Inflammatory macrophage treated with lipopolysaccharide for 4 hours (primary cell): ENCODE measurements at places on chromosomes 12 and 14.
A peak's percentile ranks its signal among the peaks of the same experiment; 100 is the strongest.

DNA sequence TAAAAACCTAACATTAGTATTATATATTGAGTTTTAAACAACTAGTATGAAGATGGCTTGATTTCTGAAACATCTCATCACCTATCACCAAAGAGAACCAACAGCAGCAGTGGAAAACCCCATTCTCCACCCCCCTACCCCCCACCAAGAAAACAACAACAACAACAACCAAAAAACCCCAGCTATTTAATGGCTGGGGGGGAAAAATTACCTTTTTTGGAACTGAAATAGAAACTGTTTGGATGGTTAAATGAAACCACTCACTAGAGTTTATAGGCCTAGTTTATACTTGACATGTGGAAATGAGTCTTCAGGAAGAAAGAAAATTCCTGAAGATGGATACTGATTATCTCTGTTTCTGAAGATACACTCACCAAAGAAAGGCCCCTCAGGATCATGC, 30.3 kb downstream of the PPP2R5E start:
- no peak for DNase-seq

- DNase-seq: no peak
These were observed 48.6 kb downstream of the PPP1R36 start for GRCh38 chr14:64598404-64598803.

GRCh38 chr14:95290871-95291431, 28.8 kb downstream of the CLMN start:
- no peak for DNase-seq

DNA sequence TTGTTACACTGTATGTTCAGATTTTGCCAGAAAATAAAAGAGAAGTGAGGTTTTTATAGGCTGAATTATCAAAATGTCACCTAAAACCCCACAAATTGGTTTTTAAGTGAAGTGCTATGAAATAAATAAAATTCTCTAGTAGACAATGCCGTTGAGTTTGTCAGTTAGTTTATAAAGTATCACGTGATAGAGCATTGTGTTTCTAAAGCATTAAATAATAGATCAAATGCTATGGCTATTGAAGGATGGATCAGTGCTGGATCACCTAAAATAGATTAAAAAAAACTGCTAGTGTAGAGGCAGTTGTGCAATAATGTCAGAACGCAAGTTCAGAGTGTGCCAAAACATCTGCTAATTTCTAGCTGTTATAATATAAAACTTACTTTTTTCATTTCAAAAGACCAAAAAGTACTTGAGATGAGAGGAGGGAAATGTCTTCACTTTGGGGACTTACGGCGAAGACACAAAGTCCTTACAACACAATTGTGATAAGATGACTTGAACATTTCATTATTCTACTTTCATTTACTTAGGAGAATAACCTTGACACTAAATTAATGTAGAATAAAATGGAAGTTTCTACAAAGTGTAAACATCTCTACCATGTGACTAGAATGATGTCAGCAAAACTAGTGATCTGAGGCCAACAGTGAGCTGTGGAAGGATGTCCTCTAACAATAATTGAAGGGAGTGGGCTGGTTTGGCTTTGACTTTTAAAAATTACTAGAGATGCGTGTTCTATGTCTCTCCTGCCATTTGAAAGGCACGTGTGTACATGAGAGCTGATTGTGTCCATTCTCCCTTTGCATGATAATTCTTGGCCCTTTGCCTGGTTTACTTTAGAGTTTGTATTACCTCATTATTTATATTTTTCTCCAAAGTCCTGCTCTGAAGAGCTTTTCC, 154.4 kb upstream of the PDE3A start:
- DNase-seq: peak; percentile 7

DNA sequence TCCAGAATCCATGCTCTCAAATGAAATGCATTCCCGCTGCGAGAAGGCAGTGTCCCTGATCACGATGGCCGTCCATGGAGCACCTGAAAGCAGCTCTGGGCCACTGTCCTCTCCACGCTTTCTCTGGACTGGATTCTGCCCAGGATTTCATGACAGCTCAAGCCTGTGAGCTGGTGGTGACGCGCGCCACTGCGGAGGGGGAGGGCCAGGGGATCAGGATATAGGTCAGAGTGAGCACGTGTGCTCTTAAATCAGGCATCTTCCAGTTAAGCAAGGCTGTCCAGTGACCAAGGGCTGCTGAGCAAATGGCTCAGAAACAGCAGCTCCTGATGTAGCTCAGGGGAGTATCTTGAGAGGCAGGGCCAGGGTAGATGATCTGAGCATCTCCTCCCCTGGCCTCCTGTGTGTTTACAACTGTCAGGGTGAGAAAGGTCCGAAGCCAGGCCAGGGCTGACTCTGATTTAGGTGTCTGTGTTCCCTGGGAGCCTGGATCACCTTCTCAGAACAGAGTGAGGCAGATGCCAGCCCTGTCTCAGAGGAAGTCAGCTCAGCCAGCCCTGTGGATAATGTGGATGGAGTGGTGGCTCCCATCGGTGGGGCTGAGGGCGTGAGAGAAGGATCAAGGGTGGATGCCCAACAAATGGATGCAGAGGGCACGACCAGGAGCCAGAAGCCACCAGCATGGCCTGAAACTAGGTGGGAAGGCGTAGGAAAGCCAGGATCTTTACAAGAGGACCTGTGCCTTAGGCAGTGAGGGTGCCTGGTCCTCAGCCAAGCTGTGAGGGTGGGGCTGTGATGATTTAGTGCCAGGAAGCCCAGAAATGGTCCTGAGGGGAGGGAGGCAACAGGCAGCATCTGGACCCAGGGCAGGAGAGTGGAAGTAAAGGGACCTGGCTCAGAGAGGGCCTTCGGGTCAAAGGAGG, 55.3 kb downstream of the ELK3 start:
- no peak for DNase-seq

DNA sequence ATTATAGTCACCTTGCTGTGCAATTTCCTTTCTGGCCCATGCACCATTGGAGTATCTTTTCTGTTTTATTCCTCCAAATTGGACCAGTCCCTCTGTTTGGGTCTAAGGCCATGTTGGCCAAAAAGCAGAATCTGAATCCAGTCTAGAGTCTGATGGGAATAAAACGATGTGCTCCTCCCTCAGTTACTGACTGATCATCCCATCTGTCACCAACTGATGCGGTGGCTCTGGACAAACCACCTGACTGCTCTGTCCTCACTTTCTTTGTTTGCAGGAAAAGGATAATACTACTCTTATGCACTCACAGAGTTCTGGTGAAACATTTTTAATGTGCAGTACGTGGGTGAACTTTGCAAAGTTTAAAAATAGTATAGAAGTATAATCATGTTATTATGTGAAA, 120.2 kb upstream of the HIF1A start:
- DNase-seq: no peak

- DNase-seq: peak; percentile 6
These were observed 79.7 kb downstream of the SPTB start for GRCh38 chr14:64800000-64800399.

- no peak for DNase-seq
These were observed 311.8 kb upstream of the AMIGO2 start for GRCh38 chr12:47391566-47391965.

DNA sequence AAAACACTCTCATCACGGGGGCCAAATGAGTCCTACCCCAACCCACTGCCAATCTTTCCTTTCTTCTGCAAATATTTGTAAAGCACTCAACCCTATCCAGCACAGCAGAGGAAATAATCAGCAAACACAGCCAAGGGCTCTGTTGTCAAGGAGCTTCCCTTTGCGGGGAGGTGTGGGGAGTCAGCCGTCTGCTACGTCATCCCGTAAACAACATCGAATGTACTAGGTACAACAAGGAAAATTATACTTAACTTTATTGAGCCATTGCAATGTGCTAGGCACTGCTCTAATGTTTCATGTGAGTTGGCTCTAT, 22.8 kb downstream of the TMEM63C start:
- no peak for DNase-seq

DNA sequence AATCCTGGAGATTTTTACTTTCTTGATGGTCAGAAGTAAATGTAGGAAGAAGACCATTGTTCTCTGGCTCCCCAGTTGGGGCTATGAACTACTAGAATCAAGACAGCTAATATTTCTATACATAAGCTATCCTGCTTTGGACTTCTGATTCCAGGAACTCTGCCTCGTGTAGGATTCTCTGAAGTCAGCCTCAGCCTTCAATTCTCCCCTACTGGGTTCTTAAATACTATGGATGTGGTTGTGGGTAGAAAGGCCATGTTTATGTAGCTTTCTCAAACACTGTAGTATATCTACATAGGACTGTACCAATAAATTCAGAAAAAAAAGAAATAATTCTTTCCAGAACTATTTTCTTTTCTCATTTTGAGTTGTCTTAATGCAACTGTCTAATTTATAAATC, 302.5 kb downstream of the ITPR2 start:
- DNase-seq: no peak

DNA sequence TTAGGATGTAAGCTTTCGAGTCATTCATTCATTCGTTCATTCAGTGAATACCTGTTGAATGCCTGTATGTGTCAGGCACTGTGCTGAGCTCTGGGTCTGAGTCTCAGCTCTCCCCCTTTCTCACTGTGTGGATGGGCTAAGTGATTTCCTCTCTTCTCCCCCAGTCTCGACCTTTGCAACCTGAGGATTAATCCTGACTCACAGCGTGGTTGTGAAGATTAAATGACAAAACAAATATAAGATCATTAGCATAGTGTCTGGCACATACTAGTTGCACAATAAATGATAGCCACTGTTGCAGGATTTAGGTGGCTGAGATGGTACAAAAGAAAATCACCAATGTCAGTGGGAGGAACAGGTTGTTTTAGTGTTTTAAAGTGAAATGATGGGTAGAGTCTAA, 136.7 kb downstream of the GPR135 start:
- no peak for DNase-seq

DNA sequence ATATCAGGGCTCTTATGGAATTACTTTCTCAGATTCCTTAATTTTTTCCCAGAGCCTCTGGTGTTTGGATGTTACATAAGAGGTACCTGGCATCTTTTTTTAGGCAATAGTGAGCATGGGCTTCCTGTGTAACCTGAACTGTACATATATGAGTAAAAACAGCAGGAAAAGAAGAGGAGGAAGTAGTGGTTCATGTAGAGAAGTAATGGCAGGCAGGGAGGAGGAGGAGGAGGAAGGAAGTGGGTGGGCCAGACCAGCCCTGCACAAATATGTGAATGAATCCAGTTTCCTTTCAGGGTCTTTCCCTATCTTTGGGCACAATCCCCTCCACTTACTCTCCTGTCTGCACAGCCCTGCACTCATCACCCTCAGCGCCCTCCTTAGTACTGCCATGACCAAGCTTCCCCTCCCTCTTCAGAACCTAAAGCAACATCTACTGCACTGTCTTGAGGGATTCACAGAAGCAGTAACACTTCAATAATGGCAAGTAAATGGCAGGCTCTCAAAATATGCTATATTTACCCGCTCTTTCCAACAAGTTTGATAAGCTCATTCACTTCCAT, 40.9 kb upstream of the GSG1 start:
- peak; percentile 42 for DNase-seq

- no peak for DNase-seq
These were observed 52.6 kb downstream of the RIMBP2 start for GRCh38 chr12:130663514-130663913.

- DNase-seq: no peak
These were observed 60.7 kb upstream of the TBX3 start for GRCh38 chr12:114744691-114745090.

- no peak for DNase-seq
These were observed 302.7 kb upstream of the NOS1 start for GRCh38 chr12:117664169-117664568.

- no peak for DNase-seq
These were observed 115.5 kb downstream of the DYRK2 start for GRCh38 chr12:67764055-67764454.

GRCh38 chr14:105154476-105154871, 14.1 kb downstream of the JAG2 start:
- DNase-seq: no peak
